ENCODE measurements at places on chromosomes 2 and 18. TPM values are rescaled to one million over a fixed set of nuclear protein-coding genes. Genes with fewer than 3 reads are reported as not detected.
A peak's percentile ranks its signal among the peaks of the same experiment; 100 is the strongest.

DNA sequence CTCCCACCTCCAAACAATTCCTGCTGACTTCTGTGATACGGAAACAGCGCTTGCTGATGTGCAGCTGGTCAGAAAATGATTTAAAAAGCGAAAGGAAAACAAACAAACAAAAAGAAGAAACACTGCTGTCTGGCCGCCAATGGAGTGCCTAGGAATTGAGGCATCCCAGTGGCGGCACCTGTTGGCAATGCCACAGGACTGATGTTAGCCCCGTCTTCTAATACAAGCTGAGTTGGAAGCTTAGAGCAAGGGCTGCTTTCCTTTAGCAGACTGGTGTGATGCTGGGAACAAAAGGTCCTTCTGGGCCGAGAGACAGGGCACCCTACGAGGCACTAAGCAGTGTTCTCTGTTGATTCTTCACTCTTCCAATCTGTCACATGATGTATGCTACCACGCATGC lies 163.6 kb upstream of the REV1 start:
- no peak for DNase-seq

DNA sequence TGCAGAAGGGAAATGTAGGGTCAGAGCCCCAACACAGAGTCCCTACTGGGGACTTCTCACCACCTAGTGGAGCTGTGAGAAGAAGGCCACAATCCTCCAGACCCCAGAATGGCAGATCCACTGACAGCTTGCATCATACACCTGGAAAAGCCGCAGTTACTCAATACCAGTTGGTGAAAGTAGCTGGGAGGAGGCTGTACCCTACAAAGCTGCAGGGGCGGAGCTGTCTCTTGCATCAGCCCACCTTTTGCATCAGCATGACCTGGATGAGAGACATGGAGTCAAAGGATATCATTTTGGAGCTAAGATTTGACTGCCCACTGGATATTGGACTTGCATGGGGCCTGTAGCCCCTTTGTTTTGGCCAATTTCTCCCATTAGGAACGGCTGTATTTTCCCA lies 237.3 kb downstream of the CALCRL start:
- no peak for DNase-seq

DNA sequence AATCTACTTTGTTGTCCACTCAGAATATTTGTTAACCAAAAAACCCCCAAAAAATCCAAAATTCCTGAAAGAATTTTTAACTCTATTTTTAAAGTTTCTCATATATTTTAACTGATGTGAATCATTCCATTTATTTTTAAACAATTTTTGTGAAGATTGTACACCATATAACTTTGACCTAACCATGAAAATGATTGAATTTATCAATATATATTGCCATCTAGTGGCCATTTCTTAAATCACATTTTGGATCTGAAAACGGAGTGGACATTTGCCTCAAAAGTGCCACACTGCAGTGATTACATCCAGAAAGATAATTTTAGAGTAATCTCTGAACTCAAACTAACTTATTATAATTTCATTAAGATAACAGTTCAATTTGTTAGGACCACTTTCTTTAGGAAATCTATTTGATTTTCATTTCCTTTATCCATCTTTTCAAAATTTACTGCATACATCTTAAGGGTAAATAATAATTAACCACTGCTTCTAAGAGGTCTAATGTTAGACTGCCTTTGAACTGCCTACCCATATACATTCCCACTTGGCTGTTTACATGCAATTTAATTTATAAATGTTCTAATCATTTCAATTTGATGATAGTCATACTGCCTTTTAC lies 71.1 kb downstream of the DSC3 start:
- peak; percentile 0 for DNase-seq

GRCh38 chr2:164044622-164045021 lies 308.8 kb upstream of the FIGN start:
- DNase-seq = no peak

- DNase-seq = no peak
Observed at GRCh38 chr2:226190479-226191252, 609.0 kb downstream of the IRS1 start.

GRCh38 chr2:82667491-82667890 lies 1791.6 kb downstream of the SUCLG1 start:
- DNase-seq = peak; percentile 11

DNA sequence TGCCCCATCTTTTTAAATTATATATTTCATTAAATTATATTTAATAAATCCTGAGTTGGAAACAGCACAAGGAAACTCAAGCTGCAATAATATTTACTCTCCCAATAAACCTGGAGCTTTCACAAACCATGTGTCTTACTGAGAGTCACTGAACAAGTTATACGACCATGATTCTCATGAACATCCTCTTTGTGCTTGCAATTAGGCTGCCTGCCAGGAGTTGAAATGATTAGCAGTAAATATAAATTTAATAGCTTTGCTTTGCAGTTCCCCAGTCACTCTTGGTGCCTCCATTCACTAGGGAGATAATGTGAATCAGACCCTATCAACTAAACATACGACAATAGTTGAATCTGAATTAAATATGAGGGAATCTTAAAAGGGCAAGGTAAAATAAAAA lies 905.1 kb downstream of the NRXN1 start:
- peak; percentile 31 for DNase-seq

The MOCOS gene
- total RNA-seq = 1.6 TPM

The DQX1 gene
- 0.59 TPM for total RNA-seq

All from skin of body (tissue), 3 donors.